Activated naive CD4-positive, alpha-beta T cell treated with anti-CD3 and anti-CD28 coated beads, Interleukin-2, amount 50 U/mL, for 16 hours (primary cell): ENCODE measurements at places on chromosomes 1 and 21.

- no peak for DNase-seq
Measured at GRCh38 chr21:45454060-45454925, 49.3 kb downstream of the COL18A1 start.

GRCh38 chr1:67729872-67730271, 44.9 kb downstream of the GADD45A start:
- no peak for DNase-seq

GRCh38 chr1:155012776-155013602, 10.4 kb downstream of the ZBTB7B start:
- peak; percentile 12 for DNase-seq

- no peak for DNase-seq
Measured at GRCh38 chr1:190658907-190659306, 181.2 kb upstream of the BRINP3 start.

DNA sequence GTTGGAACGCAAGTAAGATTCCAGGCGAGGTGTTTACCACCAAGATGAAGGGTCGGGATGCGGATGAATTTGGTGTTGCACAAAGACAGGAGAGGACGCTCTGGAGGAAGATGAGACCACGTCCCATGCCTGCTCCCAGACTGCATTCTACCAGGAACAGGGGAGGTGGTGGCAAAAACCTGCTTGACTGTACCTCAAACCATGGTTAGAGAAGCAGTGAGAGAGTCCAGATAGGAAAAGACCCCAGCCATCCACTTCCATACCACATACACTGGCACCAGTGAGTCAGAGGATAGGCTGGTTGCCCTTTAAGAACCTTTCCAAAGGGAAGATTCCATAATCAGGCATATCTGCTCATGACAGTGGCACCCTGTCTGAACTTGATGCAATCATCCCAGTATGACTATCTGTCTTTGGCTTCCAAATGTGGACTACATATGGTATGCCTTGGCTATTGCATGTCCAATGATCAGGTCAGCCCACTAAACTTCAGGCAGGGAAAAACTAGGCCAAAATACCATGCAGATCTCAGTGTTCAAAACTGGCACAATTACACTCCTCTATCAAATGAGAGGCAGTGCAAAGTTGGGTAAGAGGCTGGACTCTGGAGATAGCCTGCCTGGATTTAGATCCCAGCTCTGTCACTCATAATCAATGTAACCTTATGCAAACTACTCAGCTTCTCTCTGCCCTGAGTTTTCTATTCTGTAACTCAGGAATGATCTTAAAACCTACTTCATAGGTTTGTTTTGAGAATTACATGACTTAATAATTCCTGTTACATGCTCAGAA, 20.6 kb downstream of the NPR1 start:
- no peak for DNase-seq

- DNase-seq, result peak; percentile 83
Measured at GRCh38 chr1:167714098-167714438, 7.7 kb upstream of the MPZL1 start.

DNA sequence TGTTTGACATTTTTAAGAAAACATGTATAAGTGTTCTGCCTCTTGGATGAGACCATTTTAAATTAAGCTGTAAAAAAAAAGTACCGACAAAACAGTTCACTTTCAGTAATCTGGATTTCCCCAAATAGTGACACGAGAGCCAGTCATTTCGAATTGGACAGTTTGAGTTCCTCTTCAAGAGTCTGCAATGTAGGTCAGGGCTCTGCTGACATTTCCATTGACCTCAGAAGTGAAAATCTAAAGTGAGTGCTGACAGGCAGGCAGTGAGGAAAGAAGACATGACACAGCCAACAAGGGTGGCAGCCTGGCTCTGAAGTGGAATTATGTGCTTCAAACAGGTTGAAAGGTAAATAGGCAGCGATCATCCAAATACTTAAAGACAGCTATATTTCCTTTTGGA, at the start of gene IL23R:
Gene IL23R, plus strand, starts transcription at position 259 of the 400 bp plus-strand sequence. CDS start 1,667 bp downstream, outside the sequence.
- DNase-seq, result peak; percentile 33

DNA sequence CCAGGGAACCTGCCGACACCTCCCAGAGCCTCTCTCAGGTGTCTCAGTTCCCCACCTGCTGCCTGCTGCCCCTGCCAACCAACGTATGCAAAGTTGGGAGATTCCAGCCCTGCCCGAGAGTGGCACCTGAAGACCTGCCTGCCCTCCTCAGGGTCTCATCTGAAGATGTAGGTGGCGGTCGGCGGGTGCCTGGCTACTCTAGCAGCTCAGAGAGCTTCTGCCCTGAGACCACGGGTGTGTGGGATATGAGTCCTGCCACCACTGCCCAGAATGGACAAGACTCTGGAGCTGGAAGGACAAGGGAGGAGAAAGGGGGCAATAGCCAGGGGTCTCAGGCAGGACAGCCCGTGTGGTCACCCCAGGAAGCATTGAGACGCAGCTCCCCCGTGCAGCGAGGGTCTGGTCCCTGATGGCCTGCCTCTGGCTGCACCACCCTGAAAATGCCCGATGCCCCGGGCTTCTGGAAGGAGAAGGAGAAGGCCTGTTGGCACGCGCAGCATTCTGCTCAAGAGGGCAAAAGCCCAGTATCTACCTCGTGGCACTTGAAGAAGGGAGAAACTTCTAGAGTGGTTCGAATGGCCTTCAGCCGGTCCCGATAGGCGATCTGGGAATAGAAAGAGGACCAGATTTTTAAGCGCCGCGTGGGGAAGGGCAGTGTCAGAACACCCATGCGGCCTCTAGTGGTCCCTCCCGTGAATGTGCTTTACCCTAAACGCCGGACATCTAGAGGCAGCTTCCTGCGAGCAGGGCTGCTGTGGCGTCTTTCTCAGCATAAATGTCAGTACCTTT, 88.8 kb downstream of the STUM start:
- no peak for DNase-seq

GRCh38 chr1:113369699-113370098, 20.6 kb upstream of the MAGI3 start:
- DNase-seq, result no peak

GRCh38 chr21:37220433-37220980, 46.6 kb downstream of the VPS26C start:
- DNase-seq, result peak; percentile 29

- no peak for DNase-seq
Measured at GRCh38 chr1:68085752-68086151, 35.3 kb upstream of the DIRAS3 start.

GRCh38 chr1:96361961-96362360, 359.6 kb upstream of the PTBP2 start:
- DNase-seq, result no peak
